ENCODE measurements at places on chromosomes 1 and 21.

GRCh38 chr1:20109223-20109856, 10.0 kb downstream of the PLA2G2D start:
- no peak for DNase-seq

GRCh38 chr1:186435336-186435735, 25.6 kb downstream of the PDC start:
- DNase-seq = no peak

GRCh38 chr1:116981521-116982037, 20.0 kb upstream of the CD101 start:
- DNase-seq = no peak

- DNase-seq = no peak
Measured at GRCh38 chr21:43034826-43035225, 40.8 kb downstream of the CBS start.

GRCh38 chr1:162560303-162561036, 1.1 kb upstream of the UAP1 start:
- no peak for DNase-seq

DNA sequence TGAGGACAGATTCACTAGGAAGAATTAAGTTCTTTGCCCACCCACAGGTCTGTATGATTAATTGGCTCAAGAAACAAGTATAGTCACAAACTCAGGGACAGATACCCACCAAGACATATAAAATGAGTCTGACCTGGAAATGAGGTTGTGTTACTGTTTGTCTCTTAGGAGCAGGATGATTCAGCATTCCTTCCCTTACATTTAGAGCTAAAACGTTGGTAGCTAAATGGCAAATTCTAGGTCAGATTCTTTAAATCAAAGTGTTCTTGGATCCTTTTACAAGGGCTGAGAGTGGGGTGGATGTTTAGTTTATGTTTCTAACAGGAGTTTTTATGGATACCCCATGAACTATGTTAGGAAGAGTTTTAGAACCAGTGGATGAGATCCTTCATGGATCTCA, 4.7 kb downstream of the RIMKLA start:
- no peak for DNase-seq

- no peak for DNase-seq
Measured at GRCh38 chr1:181765451-181766026, 282.2 kb downstream of the CACNA1E start.

DNA sequence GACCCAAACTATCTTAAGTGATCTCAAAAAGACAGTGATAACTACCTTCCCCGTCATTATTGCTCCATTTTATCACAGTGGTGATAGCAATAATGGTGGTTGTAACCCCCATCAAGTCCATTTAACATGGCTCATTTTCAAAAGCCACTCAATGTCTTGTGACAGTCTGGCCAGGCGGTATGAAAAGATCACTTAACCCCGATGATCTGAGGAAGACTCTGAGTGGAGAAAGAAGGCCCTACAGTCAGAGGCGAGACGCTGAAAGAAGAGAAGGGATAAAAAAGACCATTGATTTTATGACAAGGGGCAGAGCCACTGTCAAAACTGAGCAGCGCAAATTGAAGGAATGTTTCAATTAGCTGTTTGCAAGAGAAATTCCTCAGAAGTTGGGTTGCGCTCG, 417.2 kb upstream of the PBX1 start:
- no peak for DNase-seq

DNA sequence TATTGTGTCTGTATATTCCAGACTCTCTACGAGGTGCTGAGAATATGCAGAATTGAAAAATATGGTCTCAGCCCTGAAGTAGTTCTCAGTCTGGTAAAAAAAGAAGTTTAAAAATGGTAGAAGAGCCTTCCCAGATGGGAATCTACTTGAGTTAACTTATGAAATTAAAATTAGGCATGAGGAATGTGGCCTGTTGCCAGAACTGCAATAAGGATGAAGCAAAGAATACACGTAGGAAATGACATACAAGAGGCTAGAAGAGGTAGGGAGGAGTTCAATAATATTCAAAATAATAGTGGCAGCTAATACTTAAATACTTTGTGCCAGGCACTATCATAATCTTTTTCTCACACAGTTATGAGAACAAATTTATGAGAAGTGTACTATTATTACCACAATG, 6.3 kb downstream of the ASPM start:
- DNase-seq = no peak

DNA sequence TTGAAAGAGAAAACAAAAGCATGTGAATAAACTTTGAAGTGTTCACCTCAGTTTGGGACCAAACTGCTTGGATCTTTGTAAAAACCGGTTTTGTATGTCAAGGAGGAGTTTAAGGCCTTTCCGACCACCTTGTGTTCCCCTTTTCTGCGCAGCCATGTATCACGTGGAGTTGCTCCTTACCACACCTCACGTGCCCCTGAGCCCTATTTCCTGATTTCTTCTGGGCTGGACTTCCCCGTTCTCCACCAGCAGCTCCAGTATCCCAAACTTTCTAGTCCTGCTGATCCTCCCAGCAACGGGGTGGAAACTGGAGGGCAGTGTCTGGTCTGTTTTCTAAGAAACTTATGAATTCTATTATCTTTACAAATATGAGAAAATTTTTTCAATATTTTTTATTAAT, 1.6 kb upstream of the SH3D21 start:
- DNase-seq = no peak

Data from putamen (tissue), 1 donor.